ENCODE measurements at places on chromosomes 4 and X. TPM values are rescaled to one million over a fixed set of nuclear protein-coding genes. Genes with fewer than 3 reads are reported as not detected.

GRCh38 chr4:1291091-1291490 is 1.4 kb downstream of the MAEA start:
- DNase-seq = no peak

SEL1L3 gene
- 26.1 TPM for polyA plus RNA-seq

DNA sequence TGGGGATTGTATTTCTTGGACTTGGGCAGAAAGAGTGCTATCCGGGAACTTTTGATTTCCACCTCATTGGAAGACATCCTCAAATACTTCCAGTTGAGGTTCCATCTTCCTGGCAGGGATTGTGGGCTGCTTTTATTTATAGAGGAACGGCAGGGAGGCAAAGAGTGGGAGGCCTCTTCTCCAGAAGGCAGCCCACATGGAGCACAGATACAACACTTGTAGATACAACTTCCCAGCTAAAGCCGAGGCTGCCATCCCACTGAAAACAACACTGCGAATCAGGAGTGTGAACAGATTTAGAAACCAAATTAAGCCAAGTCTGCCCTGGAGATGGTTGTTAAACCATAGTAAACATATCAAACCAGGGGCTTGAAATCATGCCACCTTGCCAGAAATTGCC is 212.8 kb upstream of the PPARGC1A start:
- DNase-seq = no peak

SUPT20HL1 gene
- not detected for polyA plus RNA-seq

Data from left kidney (tissue), 8 donors.